Activated naive CD4-positive, alpha-beta T cell (primary cell): ENCODE measurements at places on chromosomes 16 and 17.

DNA sequence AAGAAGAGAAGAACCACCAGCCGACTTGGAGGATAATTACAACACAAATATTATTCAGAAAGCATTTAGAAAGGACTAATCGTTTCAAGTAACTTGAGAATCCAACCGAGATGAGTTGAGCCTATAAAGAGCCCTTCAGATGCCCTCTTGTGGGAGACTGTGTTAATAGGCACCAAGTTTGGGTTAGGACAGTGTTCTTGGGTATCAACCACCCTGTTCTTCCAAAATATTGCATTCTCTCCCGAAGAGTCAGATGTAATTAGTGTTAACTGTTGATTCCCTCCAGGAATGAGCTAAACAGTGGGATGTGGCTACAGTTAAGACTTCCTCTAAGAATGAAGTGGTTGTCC is 87.8 kb upstream of the NOL11 start:
- no peak for DNase-seq

GRCh38 chr16:89364606-89365005 is 125.8 kb downstream of the ANKRD11 start:
- no peak for DNase-seq

GRCh38 chr16:5216441-5217080 is 119.0 kb upstream of the EEF2KMT start:
- DNase-seq = no peak

GRCh38 chr17:67520916-67521774 is 144.1 kb downstream of the PITPNC1 start:
- DNase-seq = no peak

DNA sequence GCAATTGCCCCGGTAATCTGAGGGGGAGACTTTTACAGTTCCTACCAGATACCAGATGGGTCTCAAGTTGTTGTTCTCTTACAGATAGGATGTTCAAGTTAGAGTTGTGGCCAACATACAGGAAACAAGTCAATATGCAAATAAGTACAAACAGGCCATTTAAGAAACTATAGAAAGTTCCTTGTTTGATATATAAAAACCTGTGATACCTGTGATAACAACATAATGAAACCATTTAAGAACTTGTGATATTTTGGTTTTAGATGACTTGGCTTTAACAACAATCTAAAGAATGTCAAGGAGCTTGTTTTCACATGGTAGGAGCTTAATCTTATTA is 16.8 kb downstream of the CDR2 start:
- DNase-seq = no peak

GRCh38 chr17:47295037-47295873 is 28.5 kb upstream of the EFCAB13 start:
- DNase-seq = no peak

DNA sequence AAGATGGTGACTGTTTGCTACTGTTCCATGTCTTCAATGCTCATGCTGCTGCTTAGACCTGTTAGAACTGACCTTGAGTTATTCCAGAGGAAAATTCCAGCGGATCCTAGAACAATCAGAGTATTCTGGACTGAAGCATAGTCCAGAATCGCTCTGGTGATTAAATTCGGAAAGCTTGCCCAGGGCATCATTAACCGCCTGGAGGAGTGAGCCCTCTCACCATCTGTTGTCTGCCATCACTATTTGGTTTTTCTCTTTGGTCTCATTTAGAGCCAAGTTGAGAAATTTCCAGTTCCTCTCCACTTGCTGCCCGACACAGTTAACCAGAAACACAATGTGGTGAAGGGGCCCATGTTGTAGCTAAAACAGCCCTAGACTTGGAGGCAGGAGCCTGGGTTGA is 104.1 kb downstream of the BMERB1 start:
- no peak for DNase-seq

DNA sequence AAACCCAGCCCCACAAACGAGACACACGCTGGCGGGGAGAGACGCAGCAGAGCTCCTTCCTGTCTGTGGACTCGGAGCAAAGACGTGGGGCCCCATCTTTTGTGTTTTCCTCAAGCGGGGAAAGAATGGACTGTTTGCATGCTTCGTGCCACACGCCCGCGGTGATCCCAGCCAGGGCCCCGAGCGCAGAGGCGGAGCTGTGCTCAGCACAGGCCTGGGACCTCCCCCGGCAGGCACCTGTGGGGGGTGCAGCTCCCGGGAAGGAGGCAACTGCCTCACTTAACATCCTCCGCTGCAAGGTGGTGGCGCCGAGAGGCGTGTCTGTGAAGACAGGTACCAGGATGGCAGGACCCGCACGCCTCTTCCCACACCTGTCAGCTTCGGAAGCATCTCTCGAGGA is 19.1 kb downstream of the TRARG1 start:
- DNase-seq = peak; percentile 43

DNA sequence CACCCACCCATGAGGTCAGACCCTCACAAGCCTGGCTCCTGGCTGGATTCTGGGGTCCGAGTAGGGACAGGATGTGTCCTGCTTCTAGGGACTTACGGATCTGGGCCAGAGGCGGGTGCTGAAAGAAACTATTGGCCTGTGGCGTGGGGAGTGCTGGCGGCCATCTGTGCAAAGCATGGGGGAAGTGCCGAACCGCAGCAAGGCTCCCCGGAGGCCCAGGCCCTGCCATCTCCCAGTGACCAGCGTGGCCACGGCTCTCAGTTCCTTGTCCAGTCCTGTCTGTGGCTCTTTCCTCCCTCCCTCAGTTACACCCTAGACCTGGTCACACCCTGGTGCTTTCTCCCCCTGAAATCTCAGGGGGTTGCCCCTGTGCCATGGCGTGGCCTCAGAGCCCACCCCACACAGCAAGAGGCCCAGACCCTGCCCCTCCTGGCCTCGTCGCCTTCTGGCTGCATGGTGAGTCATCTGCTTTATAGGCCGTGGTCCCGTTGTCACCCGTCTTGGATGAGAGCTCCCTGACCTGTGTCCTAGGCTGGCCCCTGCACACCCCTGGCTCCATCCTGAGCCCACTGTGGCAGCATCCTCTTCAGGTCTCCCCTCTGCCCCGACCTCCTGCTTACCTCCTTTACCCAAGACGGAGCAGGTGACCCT is 54.5 kb downstream of the PRMT7 start:
- no peak for DNase-seq

DNA sequence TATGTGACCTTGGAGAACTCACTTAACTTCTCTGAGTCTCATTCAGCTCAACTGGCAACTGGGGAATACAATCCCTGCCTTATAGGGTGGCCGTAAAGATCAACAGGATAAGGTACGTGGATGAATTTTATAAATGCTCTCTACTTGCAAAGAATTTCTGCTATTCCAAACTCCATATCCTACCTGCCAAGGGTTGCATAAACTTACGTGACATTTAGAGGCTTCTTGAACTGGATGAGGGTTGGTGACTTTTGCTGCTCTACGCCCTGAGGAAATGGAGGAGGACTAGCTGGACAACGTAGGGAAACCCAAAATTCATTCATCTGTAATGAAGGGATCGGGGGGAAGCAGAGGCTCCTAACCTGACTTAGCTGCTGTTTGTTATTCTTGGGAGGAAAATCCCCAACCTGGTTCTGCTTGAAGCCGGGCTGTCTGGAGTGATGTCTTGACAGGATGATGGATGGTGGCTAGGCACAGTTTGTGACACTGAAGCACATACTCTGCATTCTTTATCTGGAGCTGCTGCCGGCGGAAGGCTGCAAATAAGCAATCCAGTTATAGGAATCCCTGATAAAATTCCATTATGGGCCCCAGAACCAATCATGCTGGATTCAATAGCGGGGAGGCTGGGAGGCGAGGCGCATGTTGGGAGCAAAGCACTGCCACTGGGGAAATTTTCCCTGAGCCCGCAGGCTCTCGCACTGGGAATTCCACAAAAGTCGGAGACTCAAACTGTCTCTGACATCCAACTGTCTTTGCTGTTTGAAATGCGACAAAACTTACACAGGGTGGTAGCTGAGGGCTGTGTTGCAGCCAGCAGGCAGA is 94.7 kb upstream of the SDK2 start:
- no peak for DNase-seq
